RKO (cell line): ENCODE measurements at places on chromosomes 5 and 9.

DNA sequence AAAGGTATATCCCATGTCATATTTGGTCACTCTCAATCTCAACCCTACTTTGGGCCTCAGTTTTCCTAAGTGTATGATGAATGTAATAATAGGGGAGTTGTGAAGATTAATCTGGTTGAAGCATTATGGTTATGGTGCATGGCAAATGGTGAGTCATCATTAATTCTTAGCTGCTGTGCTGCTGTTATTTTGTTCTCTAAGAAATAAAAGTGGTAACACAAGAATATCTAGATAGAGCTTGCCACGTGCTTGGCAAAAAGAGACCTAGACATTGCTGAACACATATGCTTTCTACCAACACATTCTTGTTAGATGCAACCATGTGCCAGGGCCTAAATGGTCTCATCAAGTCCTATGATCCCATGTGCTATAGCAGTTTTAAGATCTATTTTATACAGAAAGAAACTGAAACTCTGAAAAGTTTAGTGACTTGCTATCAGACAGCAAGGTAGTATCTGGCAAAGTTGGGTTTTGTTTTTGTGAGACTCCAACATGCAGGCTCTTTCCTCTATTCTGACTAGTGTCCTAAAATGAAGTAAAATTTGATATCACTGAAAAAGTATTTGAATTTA, 699.9 kb upstream of the MEF2C start:
- no peak for DNase-seq

DNA sequence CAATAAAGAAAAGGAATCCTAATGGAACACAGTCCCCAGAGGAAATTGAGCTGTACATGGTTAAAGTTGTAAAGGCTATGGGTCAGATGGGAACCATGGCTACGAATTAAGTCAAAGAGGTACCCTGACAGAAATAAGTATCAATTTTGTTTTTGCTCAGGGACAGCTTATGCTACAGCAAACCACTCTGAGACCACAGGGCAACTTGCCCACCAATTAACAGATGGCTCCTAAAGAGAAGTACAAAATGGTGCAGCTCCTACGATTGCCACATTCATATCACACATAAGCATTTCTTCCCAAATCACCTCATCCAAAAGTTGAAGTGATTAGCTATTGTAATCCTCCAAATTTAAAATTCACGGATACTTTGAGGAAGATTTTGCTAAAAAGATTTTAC, 83.0 kb downstream of the ELAVL2 start:
- DNase-seq = no peak

GRCh38 chr5:116543501-116543900, 31.1 kb downstream of the SEMA6A start:
- no peak for DNase-seq

GRCh38 chr5:130870691-130871090, 294.4 kb downstream of the HINT1 start:
- DNase-seq = no peak

DNA sequence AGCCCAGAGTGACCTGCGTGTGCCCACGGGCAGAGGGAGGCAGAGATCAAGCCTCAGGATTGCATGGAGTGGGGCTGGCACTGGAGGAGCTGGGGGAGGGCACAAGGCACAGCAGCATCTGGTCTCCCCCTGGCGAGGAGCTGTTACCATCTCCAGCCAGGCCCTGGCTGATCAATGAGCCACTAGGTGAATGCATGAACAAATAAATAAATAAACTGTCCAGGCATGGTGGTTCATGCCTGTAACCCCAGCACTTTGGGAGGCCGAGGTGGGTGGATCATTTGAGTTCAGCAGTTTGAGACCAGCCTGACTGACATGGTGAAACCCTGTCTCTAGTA, 14.3 kb upstream of the PSMB7 start:
- DNase-seq = no peak

DNA sequence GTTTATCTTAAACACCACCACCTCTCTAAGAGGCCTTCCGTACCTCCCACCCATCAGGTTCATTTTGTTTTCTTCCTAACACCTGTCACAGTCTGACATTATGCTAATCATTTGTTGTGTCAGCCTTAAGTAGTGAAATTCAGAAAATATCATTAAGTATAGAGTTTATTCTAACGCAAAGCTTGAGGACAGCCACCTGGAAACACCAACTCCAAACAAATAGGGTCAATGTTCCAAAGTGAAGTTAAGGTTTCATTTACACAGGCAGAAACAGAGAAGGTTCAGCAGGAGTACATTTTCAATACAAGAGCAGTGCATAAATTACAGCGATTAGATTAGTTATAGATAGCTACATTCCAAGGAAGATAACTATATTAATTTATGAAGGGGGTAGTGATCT, 1.3 kb upstream of the SMC5 start:
- no peak for DNase-seq

DNA sequence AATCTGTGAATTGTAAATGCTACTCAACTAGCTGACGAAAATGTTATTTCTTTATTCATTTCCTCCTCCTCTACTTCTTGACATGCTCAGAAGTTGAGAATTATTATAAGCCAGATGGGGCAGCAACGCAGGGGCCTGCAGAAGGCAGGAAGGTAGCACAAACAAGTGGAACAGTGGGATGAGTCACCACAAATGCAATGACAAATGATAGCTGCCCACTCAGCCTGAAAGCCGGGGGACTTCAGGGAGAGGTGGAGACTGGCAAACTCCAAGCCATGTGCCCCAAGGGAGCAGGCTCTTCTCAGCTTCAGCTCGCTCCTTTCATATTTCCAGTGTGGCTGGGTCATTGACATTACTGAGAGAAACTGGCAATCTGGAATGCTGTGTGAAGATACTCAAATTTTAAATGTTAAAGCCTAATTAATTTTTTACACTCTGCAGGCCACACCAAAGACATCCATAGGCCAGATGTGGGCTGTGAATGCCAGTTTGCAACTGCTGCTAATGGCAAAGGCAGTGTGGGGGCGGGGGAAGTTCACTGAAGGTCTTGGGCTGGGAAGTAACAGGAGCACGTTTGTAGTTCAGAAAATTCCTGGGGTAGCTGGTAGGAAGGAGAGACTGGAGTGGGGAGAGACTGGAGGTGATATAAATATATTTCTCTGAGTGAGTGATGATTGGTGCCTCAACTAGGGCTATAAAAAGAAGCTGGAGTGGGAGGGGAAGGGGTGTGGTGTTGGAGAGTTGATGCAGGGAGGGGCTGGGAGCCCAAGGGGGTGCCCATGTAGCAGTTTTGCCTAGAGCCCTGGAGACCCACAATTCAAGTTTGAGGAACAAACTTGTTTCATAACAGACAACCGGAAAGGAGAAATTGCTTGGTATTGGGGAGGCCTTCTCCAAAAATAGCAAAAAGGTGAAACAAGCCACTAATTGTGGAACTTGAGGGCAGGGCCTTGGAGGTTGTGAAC, 20.8 kb upstream of the ADRB2 start:
- peak; percentile 35 for DNase-seq

DNA sequence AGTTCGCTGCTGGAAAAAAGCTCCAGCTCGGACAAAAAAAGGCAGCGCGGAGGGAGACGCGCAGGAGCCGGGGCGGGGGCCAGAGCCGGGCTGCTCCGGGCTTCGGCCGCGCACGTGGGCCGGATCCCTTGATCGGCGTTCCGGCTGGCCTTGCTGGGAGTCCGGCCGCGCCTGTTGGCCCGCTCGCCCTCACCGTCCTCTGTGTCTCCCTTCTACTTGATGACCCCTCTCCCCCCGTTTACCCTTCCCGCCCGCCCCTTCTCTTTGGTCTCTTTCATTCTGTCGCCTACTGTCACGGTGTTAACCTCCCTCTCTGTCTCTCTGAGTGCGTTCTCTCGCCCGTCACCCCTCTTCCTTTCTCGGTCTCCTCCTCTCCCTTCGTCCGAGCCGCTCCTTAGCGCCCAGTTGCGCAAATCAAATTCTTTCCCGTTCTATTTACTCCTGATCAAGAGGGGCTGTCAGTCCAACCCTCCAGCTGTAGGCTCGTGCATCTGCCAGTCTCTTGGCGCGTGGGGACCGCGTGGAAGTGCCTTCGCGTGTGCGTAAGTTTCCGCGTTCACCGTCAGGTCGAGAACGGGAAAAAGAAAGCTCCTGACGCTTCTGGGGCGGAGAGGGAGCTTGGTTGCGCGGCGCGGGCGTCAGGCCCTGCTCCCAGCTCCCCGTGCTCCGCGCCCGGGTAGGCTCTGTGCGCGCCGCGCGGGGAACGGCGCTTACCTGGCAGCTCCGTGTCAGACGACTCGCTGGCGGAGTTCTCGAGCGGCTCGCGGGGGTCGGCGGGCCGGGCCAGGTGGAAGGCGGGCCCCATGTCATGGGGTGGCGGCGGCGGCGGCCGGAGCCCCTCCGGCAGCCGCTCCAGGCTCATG, 798 bp downstream of the PITX1 start:
- DNase-seq = peak; percentile 53

- DNase-seq = no peak
Observed at GRCh38 chr5:136132087-136132486, 558 bp upstream of the SMAD5 start.

GRCh38 chr9:123660691-123661466, 269.0 kb downstream of the DENND1A start:
- DNase-seq = no peak

- no peak for DNase-seq
Observed at GRCh38 chr5:120735076-120735475, 271.0 kb downstream of the PRR16 start.

GRCh38 chr9:93427655-93428379, 23.7 kb upstream of the FAM120A start:
- no peak for DNase-seq

DNA sequence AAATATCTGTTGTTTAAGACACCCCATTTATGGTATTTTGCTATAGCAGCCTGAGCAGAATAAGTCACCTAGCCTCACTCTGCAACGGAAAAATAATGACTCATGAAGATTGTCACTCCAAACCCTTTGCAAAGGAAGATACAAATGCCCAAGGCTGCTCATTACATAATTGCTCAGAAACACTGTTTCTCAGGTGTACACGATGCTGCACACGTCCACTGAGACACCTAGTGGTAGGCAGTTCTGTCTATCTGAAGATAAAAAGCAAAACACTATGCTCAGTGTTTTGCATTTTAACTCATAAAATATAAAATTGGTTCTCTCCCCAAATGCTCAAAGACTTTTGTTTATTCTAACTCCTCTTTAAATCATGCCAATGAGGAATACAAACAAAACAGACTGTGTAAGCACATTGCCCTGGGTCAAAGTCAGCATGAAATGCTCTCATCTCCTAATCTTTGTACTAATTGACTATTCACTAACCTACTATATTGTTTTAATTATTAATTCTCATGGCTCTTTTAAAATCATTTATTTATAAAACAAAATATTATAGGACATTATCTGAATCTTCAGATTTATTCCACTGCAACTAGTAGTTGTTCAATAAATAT, 7.7 kb upstream of the TSLP start:
- DNase-seq = peak; percentile 39

GRCh38 chr9:19493174-19493811, 84.5 kb downstream of the ACER2 start:
- peak; percentile 52 for DNase-seq

DNA sequence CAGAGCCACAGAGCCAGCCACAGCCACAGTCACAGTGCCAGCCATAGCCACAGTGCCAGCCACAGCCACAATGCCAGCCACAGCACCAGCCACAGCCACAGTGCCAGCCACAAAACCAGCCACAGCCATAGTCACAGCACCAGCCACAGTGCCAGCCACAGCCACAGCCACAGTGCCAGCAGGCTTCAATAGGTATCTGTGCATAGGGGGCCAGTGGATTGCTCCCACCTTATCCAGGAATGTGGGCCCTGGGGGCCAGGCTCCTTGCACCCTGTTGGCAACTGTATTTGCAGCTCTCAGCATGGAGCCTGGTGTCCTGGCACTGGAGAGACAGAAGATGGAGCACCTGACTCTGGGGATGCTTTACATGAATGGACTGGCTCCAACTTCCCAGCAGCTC, 111.7 kb upstream of the IRX2 start:
- no peak for DNase-seq

DNA sequence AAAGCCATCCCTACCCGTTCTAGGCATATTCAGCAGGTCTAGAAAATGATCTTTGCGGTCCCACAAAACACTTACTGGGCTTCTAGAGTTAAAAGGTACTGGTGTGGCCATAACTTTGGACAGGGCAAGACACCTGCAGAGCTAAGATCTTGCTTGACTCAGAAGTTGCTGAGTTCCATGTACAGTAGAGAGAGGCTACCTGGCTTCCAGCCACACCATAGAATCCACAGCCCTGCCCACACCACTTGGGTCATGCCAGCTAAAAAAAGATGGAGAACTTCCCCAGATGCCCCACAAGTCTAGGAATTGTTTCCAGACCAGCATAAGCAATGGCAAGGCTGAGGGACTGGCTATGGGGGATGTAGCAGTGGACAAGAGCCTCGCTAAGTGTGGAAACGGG, 52.1 kb downstream of the ABCA1 start:
- DNase-seq = no peak

DNA sequence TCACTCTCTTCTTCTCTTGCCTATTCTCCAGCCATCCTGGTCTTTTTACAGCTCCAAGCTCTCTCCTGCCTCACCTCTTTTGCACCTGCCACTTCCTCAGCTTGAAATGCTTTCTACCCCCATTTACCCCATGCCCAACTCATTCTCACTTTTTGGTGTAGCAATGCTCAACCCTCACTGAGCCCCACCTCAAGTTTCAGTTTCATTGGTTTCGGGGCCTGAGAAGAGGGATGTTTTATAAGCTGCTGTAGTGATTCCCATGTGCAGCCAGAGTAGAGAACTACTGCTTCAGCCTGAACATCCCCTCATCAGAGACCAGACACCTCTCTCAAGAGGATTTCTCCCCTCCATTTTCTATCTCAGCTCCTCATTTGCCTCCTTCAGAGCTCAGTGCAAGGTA, 45.2 kb upstream of the FYB1 start:
- no peak for DNase-seq

GRCh38 chr5:168366116-168366515, 74.7 kb downstream of the WWC1 start:
- DNase-seq = peak; percentile 69

- DNase-seq = no peak
Observed at GRCh38 chr5:1636981-1637638, 113.3 kb upstream of the LPCAT1 start.

GRCh38 chr9:17907779-17908508, 329.1 kb downstream of the SH3GL2 start:
- no peak for DNase-seq

DNA sequence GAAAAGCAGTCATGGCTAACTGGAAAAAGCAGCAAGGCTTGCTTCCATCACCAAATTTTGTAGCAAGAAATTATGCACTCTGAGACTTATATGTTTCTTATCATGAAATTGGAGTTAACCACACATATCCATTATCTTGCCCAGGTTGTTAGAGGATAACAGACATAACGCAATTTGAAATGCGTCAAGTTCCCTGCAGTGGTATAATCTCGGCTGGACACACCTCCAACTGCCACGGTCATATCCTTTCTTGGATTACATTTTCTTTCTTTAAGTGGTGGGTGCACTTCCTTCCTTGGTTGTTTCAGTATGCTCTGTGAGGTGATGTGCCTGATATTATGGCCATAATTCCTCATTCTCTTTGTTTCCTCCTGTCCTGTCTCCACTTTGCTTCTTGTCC, 695.0 kb upstream of the DMAC1 start:
- DNase-seq = no peak

DNA sequence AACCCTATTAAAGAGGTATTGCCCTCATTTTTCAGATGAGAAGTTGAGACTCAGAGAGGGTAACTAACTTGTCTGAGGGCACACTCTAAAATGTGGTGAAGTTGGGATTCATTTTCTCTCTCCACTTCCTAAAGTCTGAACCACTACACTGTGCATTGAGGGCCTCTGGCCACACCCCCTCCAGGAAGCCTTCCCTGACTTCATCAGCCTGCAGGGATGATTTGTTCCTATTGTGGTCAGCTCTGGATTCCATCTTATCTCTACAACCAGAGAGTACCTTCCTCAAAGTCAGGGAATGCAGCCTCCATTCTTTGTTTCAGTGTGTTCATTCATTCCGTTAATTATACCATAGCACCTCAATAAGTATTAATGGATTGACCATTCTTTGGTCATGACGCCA, 356.0 kb upstream of the PANK3 start:
- DNase-seq = no peak
